CD4-positive, alpha-beta T cell treated with Interleukin-6 at 100 ng/mL for 8 hours (primary cell): ENCODE measurements at places on chromosomes 5 and 9.
A peak's percentile ranks its signal among the peaks of the same experiment; 100 is the strongest.

DNA sequence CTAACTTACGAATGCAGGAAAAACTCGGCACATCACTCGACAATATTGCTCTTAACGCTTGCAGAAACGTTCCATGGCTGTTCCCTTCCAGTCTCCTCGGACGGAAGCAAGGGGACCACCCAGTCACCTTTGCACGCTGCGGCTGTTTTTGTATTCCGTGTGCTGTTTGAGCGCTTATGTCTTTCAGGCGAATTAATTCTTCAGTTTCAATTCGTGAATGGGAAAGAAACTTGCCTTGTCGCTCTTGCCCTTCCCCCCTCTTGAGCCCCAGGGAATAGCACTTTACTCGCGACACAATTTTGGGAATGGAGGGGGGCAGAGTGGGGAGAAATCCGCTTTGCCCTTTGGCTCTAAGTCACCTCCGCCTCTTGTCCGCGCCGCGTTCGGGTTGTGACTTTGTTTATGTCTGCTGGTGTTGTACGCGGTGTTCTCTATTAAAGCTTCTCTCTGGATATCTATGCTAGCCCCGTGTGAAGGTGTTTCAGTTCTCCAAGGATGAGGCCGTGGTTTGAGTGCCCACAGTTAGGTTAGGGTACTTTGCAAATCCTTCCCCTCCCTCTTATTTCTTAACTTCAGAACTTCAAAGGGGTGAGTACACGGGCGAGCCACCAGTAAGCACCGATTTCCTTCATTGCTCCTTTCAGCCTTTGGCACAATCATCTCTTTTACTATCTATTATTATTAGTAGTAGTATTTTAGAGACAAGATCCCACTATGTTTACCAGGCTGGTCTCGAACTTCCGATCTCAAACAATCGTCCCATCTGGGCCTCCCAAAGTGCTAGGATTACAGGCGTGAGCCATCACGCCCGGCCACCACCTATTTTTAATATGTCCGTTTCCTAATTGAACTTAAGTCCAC lies 2.7 kb downstream of the FOXB2 start:
- no peak for DNase-seq

DNA sequence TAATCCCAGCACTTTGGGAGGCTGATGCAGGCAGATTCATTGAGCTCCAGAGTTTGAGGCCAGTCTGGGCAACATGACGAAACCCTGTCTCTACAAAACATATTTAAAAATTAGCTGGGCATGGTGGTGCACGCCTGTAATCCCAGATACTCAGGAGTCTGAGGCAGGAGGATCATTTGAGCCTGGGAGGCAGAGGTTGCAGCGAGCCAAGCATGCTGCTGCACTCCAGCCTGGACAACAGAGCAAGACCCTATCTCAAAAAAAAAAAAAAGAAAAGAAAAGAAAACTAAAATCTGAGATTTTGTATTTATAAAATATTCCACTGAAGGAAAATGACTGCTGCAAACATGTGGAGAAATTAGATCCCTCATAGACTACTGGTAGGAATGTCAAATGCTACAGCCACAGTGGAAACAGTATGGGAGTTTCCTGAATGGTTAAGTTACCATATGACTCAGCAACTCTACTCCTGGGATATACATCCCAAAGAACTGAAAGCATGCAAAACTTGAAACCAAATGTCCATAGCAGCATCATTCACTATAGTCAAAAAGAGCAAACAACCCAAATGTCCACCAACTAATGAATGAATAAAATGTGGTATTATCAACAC lies 106.1 kb downstream of the UBAP2 start:
- no peak for DNase-seq

DNA sequence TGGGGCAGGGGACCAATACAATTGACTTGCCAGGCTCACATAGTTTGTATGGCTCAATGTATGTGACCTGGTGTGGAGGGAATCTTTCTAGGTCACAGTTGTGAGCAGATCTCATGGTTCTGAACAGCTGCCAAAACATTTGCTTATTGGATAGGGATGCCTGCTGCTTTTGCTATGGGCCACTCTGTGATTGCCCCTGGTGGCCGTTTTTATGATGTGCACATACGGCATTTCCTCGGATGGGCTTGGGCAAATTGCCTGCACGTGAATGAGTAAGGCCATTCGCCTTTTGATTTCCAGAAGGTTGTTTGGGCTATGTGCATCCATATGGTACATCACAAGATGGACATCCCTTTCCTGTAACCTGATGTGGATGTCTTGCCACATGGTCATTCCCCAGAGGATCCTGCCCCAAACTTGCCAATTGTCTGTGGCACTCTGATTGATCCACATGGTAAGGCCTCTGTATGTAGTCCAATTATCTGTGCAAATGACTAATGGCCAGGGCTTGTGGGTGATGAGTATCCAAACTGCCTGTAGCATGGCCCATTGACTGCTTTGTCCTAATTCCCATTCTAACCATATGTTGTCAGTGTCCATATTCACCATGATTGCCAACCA lies 10.7 kb upstream of the SLC22A4 start:
- no peak for DNase-seq

DNA sequence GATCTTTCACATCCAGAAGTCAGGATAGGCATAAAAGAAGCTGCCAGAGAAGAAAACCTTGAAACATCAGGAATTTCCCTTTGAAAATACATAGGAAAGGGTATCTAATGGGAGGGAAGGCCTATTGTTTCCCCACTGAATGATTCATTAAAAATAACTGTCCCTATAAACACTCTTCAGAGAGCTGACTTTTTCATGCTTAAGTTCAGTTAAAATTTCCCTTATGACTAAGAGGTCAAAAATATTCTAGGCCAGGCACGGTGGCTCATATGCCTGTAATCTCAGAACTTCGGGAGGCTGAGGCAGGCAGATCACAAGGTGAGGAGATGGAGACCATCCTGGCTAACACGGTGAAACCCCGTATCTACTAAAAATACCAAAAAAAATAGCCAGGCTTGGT lies 499.5 kb downstream of the ENC1 start:
- DNase-seq = no peak

- DNase-seq = no peak
Measured at GRCh38 chr5:124410539-124411488, 335.6 kb downstream of the ZNF608 start.

GRCh38 chr9:88312517-88313103 lies 75.6 kb upstream of the SPIN1 start:
- DNase-seq = no peak

- DNase-seq = no peak
Measured at GRCh38 chr5:133368916-133369783, 243.2 kb downstream of the FSTL4 start.

DNA sequence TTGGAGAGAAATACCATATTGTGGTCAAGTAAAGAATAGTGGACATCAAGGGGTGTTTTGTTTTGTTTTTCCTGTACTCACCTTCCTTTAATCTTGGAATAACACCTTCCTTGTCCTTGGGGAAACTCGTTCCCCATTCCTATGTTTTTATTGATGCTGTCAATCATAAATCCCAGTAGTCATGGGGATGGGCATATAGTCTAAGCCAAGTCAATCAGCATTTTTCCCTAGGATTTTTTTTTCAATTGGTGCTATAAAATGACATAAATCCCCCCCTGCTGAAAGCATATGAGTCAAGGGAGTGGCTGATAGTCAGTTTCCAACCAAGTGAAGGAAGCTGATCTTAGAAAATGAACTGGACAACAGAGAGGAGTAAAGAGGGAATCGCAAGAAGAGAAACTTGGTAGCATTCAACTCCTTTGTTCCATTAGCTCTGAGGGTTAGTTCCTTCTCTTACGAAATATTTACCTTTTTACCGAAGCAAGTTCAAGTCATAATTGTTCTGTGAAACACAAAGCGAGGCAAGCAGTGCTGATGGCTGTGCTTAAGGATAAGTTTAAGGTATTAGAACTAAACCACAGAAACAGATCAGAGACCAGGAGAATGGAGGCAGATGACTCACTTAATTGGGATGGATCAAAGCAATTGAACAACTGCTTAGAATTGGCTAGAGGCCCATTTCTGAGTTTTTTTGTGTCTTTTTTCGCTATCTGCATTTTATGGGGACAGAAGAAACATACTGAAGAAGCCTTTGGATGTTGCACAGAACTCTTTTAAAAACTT lies 218.6 kb downstream of the SEMA6A start:
- no peak for DNase-seq

GRCh38 chr5:73623901-73624404 lies 2.0 kb upstream of the ARHGEF28 start:
- DNase-seq = no peak

GRCh38 chr9:95023217-95024003 lies 294.1 kb downstream of the FANCC start:
- no peak for DNase-seq

DNA sequence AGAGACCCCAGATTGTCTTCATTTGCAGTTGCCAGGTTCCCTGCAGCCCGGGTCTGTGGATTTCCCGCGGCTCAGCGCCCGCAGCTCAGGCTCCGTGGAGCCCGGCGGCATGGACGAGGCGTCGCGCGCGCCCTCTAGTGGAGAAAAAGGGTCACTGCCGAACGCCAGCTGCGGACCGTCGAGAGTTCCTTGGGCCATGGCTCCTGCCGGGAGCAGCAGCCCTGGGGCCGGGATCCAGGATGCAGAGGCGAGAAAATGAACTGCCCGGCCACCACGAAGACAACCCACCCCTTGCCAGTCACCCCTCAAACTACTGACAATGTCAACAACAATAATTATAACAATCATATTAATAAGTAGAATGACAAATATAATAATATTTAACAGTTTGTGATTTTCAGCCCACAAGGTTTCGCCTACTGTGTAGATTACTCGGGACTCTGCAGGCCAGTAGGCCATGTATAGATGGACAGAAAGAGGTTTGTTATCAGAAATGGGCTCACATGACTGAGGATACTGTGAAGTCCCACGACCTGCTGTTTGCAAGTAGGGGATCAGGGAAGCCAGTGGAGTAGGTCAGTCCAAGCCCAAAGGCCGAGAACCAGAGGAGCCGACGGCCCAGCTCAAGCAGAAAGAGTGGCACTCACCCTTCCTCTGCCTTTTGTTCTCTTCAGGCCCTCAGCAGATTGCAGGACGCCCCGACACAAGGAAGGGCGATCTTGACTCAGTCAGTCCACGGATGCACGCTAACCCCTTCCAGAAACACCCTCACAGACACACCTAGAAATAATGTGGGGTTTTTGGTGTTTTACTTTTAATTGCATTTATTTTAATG lies 43.1 kb downstream of the BOD1 start:
- peak; percentile 51 for DNase-seq

- no peak for DNase-seq
Measured at GRCh38 chr5:61623401-61624069, 291.5 kb downstream of the ZSWIM6 start.

DNA sequence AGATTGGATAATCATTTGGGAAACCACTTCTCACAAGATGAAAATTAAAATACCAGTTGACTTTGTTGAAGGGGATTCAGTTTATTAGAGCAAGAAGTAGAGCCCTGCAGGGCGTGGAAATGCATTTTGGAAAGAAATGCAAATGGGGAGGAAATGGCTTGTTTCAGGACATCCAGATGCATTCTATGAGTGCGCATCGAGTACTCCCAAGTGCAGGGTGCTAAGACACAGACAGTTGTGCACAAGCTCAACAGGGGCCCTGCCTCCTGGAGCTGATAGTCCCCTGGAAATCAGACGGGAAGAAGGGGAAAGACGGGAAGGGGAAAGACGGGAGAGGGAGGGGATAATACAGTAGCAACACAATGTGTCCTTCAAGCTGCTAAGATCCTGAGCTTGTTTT lies 64.0 kb downstream of the NSUN2 start:
- no peak for DNase-seq

DNA sequence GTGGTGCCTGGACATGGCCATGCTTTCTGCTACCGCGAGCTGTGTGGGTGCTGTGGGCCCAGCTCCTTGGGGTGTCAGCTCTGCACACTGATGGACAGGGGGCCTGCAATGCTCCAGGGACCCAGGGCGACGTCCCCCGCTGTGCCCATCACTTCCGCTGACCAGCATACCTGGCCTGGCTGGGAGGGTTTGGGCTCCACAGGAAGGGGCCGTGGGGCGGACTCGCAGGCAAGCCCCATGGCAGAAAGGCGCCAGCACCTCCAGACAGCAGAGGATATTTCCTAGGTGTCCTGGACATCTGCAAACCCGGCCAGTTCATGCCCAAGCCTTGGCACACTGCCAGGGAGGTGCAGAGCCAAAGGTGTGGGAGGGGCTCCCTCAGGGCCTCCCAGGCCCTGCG lies 295.8 kb upstream of the IRX4 start:
- no peak for DNase-seq

DNA sequence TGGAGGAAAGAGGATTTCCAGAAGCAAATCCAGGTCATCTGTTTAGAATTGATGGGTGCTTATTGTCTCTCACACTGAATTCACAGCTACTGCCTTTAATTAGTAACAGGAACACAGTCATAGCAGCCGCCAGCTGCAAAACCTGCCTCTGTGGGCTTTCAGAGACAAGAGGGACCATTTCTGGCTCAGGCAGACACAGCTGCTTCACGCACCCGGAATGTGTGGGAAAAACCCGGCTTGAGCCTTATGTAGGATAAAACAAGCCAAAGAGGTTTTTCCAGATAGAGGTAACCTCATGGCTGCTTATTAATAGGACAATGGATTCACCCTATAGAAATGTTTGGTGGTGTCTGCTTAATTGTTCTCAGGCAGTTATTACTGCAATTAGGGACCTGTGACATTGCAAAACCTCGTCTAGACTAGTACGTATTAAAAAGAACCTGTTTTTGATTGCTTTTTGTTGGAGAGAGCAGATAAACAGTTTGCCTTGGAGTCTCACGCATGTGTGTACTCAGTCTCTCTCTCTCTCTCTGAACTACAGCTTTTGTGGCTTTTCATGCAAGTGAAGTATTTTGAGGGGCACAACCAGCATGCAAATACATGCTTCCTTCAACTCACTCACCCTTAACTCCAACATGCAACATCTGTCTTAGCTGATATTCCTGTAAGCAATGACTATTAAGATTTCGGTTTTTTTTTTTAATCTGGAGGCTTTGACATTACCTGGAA lies 302.7 kb downstream of the PLK2 start:
- no peak for DNase-seq

GRCh38 chr5:83401122-83401731 lies 70.3 kb upstream of the VCAN start:
- no peak for DNase-seq

DNA sequence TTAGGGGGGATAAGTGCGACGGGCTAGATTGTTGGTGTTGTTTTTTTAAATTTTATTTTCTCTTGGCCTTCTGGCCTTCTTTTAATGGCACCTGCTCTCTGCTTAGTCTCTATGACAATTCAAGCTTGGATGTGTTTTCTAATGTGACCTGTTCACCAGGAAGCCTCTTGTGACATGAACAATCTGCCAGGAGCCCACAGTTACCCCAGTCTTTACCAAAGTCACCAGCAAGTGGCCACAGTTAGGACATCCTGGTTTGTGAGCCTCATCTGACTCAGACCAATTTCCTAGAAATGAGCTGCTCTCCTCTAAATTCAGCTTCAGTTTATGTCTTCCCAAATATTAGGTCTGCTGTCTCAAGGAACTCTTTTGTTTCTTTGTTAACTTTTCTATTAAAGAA lies 135.8 kb downstream of the TLE4 start:
- no peak for DNase-seq

GRCh38 chr9:38172586-38172985 lies 103.6 kb upstream of the SHB start:
- DNase-seq = no peak

- no peak for DNase-seq
Measured at GRCh38 chr5:88281322-88281721, 12.7 kb upstream of the TMEM161B start.

- DNase-seq = no peak
Measured at GRCh38 chr9:124132671-124133147, 121.1 kb downstream of the LHX2 start.
